ENCODE measurements at places on chromosomes 5 and 9.

DNA sequence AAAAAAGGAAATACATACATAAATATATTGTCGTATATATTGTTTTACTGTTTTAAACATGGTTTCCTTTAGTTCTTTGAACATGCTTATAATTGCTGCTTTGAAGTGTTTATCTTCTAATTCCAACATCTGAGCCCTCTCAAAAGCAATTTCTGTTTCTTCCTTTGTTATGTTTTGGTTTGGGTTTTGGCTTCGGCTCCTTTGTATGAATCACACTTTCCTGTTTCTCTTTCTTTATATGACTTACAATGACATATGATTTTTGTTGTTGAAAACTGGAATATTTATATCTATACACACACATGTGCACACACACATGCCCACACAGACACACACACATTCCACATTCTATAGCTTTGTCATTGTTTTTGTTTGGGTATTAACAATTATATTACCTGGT is 1206.7 kb downstream of the CDH12 start:
- DNase-seq: no peak

DNA sequence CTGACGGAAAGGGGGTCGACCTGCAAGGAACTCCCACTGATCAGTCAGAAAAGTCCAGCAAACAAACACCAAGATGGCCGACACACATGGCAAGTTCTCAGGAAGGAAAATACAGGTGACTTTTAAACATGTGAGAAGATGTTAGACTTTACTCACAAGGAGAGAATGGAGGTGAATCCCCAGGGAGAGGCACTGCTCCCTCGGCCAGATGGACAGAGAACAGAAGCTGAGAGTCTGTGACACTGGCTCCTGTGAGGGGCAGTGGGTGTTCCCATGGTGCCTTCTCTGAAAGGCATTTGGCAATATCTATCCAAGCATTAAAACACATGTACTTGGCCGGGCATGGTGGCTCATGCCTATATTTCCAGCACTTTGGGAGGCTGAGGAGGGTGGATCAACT is 22.8 kb downstream of the COL5A1 start:
- no peak for DNase-seq

DNA sequence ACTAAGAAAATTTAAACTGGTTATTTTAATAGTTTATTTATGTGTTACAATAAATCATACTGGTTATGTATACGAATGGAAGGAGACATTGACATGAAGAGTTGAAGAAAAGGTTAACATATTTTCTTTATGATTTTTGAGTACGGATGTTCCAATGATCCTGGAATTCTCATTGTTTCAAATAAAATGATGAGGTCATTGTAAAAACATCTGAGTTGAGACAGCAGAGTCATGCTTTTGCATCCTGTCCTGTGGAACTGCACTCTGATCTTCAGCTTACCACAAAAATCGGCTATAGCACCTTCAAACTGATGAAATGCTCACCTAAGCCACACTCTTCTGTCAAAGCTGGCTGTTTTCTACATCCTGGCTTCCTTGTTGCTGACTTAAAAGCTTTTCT is 67.8 kb downstream of the PTCD2 start:
- DNase-seq: no peak

- no peak for DNase-seq
These were observed 169.9 kb downstream of the PAM start for GRCh38 chr5:102924963-102925362.

GRCh38 chr9:477193-477592 is 262.5 kb downstream of the DOCK8 start:
- no peak for DNase-seq

- no peak for DNase-seq
These were observed 500 bp downstream of the URM1 start for GRCh38 chr9:128371630-128372117.

DNA sequence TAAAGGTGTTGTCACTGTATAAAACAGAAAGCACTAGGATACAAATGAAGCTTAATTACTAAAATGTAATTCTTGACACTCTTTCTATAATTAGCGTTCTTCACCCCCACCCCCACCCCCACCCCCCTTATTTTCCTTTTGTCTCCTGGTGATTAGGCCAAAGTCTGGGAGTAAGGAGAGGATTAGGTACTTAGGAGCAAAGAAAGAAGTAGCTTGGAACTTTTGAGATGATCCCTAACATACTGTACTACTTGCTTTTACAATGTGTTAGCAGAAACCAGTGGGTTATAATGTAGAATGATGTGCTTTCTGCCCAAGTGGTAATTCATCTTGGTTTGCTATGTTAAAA is 43.8 kb downstream of the NDFIP1 start:
- DNase-seq: peak; percentile 57

GRCh38 chr9:29778281-29778849 is 2205.1 kb upstream of the C9orf72 start:
- DNase-seq: no peak

- DNase-seq: no peak
These were observed 653.4 kb downstream of the ANXA1 start for GRCh38 chr9:73805111-73805510.

- no peak for DNase-seq
These were observed 188.3 kb upstream of the NMUR2 start for GRCh38 chr5:152593388-152593787.

DNA sequence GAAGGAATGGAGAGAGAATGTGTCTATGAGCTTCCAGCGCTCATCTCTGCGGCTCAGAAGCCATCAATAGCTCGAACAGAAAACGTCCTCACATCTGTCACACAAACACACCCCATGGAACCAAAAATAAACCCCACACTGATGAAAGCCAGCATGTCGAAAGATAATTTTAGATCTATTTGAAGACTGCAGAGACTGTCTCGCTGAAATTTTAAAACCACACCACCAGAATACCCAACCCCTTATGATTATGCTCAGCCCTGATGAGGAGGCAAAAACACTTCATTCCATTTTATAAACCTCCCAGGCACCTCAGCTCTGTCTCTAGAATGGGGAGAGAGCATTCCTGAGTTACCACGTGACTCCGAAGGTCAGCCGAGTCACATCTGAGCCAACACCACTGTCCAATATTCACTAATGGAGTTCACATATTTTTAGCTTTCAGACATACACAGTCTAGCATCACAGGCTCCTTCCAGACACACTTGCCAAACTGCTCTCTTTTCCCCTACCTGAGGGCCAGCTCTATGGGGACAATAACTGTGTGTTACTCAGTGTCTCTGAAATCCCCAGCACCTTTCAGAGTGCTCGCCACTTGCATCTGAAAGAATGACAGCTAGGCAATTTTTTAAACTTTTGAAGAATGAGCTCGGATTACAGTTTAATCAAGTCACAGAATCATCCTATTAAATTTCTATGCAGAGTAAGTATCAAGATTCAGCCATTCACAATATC is 63.2 kb downstream of the SERINC5 start:
- DNase-seq: no peak

DNA sequence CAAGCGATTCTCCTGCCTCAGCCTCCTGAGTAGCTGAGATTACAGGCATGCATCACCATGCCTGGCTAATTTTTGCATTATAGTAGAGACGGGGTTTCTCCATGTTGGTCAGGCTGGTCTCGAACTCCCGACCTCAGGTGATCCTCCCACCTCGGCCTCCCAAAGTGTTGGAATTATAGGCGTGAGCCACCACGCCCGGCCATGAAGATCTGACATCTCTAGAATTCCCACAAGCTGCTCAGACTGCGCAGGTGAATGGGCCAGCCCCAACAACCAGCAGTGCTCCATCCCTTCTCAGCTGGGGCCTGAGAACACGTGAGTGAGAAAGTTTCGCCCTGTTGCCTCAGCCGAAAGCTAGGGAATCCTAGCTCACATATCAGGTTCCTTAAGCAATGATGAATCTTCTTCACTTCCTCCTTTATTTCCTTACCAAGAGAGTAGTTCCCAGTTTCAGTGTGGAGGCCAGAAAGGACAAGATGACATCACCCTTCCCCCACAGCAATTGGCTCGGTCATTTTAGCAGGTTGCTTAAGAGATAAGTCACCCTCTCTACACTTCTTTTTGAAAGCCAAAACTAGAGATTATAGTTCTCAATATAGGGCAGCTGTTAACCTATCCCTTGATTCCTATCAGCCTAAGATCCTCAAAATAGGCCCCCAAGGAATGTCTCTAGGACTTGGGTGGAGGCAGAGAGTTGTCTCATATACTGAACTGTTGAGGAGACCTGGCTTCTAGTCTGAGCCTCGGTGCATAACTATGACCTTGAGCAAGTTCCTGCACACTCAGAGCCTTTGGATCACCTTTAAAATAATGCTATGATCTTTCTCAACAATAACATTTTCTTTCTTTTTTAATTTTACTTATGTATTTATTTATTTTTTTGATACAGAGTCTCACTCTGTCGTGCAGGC is 23.9 kb upstream of the PPP2CA start:
- DNase-seq: no peak

- DNase-seq: no peak
These were observed 580.0 kb upstream of the ARRDC3 start for GRCh38 chr5:91963166-91963565.

DNA sequence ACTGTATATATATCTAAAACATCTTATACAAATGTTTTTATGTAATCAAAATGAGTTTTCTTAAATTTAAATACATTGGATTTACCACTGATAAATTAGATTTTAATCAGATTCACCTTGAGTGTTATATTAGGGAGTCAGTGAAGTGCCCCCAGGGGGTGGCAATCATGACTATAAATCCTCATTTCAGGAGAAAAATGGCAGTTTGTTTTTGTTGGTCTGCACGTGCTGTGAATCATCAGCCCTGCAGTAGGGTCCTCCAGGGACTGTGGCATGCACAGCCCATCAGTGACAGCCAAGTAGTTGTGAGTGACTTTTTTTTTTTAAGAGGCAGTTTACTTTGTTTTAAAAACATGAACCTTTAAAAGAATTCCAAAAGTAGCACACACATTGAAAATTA is 65.2 kb downstream of the ZSWIM6 start:
- no peak for DNase-seq

DNA sequence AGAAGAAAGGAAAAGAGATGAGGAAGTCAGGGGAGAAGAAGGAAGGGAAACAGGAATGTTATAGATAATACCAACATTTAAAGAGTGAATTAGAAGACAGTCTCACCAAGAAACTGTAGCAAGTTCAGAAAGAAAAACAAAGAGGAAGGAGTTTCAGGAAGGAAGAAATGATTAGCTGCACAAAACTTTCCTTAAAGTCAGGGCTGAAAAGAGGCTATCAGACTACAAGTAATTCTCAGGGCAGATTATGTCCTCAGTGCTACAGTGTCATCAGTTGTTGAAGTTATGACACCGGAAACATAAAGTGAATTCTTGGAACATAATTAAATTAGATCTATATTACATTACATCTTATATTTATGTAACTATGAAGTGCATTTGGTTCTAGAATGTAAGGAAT is 226.9 kb downstream of the ARRDC3 start:
- DNase-seq: peak; percentile 75

DNA sequence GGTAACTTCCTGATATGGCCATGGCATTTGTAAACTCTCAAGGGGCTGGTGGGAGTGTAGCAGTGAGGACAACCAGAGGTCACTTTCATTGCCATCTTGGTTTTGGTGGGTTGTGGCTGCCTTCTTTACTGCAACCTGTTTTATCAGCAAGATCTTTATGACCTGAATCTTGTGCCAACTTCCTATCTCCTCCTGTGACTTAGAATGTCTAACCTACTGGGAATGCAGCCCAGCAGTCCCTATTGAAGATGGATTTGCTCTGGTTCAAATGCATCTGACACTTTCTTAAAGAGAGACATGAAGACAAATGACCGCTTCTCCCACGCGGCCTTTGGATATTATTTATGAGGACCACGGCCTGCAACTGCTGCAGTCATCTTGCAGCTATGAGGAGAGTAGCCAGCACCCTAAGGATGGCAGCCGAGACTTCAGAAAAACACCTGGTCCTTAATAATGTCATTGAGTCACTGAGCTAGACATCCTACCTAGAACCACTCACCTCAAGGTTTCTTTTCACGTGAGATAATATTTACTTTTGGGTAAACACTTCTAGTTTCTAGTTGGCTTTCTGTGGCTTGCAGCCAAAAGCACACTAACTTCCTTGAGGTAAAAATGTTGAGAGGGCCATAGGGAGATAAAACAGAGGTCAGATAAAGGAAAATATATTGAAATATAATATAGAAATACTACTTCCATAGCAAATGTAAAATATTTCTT is 28.2 kb downstream of the CETN3 start:
- no peak for DNase-seq

DNA sequence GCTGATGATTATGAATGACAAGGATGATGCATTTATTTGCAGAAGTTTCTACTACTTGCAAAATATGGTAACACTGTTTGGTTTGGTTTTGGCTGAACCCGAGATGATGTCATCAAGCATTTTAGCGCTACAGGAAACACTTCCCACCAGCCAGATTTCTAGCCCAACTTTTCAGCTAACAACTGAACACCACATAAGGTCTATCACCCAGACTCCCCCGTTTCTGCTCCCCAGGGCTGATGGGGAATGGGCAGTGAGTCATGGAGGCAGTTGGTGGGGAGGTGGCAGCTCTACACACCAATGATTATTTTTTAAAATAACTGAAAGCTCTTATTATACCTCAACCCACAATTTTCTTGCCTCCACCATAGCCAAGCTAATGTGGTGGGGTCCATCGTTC is 302.9 kb downstream of the CEMIP2 start:
- no peak for DNase-seq

- DNase-seq: no peak
These were observed 21.9 kb upstream of the KCNMB1 start for GRCh38 chr5:170411100-170411499.

DNA sequence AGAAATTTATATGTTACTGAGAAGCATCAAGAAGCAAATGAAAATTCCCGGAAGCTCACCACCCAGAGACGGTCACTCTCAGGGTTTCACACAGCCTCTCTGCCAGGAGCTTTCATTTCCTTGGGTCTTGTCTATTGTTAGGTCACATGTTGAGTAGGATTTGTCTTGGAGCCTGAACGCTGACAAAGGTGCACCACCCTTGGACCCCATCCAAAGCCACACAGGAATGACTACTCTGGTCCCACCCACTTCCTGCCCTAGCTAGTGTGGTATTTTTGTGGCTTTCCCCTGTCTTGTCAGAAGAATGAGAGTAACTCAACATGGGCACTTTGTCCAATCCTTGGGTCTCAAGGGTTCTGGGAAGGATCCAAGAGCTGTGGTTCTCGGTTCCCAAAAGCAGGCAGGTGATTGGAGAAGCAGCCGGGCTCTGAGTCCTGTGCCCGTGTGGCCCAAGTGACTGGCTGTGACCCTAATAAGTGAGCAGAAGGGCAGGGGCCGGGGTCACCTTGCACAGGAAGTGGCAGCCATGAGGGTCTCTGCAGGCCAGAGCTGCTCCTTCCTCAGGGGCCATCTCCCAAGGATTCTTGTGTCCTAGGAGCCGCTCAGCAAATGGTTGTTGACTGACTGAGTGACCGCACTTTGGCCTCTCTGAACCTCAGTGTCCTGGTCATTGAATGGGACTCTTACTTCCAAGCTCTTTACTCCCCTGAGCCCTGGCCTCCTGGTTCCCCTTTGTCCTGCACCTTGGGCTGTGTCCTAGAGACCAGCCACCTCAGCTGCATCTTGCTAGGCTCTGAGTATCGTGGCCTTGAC is 6.9 kb downstream of the FGD3 start:
- DNase-seq: no peak

GRCh38 chr5:146313027-146313426 is 25.6 kb upstream of the POU4F3 start:
- no peak for DNase-seq

GRCh38 chr9:3840311-3840710 is 314.5 kb upstream of the RFX3 start:
- no peak for DNase-seq

All from SK-N-MC (cell line).